NCI-H1092 treated with DMSO at 0.1 percent for 48 hours (cell line): ENCODE measurements at places on chromosomes 6 and 20.

- DNase-seq: no peak
These were observed 89.6 kb downstream of the RIPOR3 start for GRCh38 chr20:50601511-50602431.

- DNase-seq: no peak
These were observed 138.0 kb downstream of the HFE start for GRCh38 chr6:26224940-26225847.

- DNase-seq: no peak
These were observed 22.9 kb upstream of the PYGB start for GRCh38 chr20:25224941-25225340.

GRCh38 chr20:41261260-41261659, 56.3 kb downstream of the ZHX3 start:
- no peak for DNase-seq

DNA sequence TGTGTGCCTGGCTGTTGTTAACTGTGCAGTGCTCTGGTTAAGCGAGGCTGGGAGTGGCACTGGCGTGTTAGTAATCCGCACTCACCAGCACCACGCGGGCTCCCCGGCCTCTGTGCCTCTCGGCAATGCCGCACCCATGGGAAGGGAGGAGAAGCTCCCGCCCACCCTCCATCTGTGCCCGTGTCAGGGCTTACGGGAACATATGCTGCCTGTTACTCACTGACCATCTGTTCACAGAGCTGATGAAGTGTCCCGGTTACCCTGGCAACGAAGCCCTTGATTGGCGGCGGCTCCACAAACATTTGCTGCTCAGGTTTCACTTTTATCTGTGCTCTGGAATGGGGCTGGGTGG, 114.7 kb downstream of the PSMB1 start:
- DNase-seq: peak; percentile 99

DNA sequence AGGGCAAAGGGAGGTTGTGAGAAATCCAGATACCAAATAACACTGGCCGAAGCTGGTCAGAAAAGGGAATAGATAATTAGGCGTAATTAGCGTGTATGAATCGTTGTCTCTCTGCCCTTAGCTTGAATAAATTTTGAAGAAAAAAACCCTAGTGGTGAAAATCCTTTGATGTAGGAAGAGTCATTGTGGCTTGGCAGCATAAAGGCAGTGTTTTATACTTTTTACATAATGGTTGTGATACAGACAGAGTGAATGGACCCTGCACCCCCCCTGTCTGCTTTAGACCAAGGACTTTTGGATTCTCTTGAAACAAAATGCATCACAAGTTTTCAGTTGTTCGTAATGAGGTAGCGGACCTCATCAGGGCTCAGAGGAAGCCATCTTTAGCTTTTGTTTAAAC, 126.5 kb downstream of the AFG1L start:
- DNase-seq: no peak

GRCh38 chr20:59191036-59191755, 27.6 kb downstream of the ZNF831 start:
- no peak for DNase-seq

GRCh38 chr6:163054641-163055040, 326.9 kb downstream of the PACRG start:
- DNase-seq: no peak

DNA sequence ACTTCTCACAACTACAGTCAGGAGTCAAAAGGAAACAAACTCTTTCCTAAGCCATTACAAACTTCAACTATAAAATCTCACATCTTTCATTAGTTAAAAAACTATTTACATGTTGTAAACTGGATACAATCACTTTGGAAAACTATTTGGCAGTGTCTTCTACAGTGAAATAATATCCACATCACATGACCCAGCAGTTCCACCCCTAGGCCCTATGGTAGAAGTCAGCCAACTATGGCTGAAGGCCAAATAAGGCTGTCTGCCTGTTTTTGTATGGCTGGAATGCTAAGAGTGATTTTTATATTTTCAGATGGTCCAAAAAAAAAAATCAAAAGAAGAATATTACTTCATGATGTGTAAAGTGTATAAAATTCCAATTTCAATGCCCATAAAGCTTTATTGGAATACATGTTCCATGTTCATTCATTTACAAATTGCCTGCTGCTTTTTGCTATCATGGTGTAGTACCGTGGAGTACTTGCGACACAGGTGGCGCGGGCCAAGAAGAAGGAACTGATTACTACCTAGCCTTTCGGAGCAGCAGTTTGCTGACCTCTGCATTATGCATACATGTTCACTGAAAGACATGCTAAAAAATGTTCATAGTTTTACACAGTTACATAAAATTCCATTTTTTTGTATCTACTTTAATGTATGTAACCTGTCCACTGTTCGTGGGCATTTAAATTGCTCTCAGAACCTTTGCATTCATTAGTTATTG, 129.0 kb downstream of the KIF16B start:
- DNase-seq: no peak

DNA sequence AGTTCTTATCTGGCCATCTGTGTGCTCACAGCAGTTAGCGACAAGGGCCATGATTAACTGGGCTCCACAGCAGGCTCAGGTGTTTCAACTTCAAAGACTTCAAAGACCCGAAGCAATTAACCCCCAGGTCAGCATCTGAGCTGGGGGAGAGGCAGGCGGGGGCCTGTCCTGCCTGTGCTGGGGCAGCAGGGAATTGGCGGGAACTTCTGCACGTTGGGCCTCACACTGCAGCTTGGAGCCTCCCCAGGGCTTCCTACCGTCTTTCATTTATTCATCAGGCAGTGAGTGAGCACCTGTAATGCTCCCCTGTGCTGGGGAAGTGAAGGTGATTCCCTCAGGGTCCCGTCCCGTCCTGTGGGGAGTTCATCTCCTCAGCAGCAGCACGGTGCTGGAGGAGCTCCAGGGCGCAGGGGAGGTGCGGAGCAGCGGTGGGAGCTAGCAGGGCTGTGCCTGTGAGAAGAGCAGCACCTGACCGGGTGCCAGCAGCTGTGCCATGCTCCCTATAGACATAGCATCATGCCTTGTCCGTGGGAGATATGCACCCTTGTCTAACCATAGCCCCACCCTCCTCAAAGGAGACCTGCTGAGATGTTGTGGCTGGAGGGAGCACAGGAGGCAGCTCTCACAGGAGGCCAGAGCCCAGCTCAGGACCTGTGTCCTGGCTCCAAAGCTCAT, 51.8 kb upstream of the FRMD1 start:
- no peak for DNase-seq

GRCh38 chr6:117396228-117396627, 29.5 kb downstream of the ROS1 start:
- no peak for DNase-seq

- DNase-seq: no peak
These were observed 54.3 kb upstream of the GPR31 start for GRCh38 chr6:167211881-167212712.

DNA sequence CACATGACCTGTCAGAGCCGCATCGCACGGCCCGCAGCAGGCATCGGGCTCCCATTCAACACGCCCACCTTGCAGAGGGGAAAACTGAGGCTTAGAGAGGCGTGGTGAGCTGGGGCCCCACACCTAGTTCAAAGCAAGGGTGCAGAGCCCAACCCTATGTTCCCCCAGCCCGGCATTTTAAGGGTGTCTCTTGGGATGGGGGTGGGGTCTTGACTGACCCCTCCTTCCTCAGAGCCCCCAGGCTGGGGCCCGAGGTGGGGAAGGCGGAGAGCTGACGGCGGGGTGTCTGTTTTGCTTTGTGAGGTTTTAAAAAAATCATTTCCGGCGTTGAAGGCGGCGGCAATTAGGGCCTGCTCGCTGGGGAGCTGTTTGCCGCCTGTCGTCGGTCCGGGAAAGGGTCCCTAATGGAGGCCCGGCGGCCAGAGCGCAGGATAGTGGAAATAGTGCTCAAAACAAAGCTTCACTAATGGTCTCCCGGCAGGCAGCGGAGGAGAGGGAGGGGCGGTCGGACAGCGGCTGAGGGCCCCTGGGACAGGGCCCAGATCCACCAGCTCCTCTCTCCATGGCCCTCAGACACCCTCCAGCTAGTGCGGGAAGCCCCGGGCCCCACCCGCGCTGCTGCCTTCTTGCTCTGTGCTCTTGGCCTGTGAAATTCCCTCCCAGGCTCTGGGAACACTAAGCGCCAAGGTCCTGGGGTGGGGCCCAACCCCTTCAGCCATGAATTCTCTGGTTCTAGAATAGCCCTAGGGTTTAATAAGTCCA, 11.9 kb downstream of the VSTM2L start:
- peak; percentile 61 for DNase-seq

DNA sequence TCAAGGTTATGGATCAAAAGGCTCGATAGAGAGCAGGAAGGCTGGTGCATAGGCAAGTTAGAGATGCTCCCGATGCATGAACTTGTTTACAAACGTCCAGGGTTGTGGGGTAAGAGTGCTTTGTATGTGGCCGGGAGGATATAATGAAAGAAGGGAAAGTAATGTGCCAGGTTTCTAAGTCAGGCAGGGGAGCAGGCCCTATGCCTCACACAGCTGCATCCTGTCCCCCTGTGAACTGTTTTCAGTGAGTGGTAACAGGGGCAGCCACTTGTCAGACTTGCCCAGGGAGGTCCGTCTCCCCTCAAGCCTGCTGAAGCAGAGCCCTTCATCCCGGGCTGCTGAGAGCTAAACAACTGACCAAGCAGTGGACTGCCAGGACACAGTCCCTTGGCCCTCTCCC, 19.4 kb downstream of the KCNK5 start:
- no peak for DNase-seq

GRCh38 chr6:118280210-118280609, 267.9 kb upstream of the PLN start:
- DNase-seq: no peak

- no peak for DNase-seq
These were observed 155.8 kb downstream of the GRM4 start for GRCh38 chr6:33990061-33990541.

GRCh38 chr6:15948930-15949900, 179.7 kb upstream of the MYLIP start:
- DNase-seq: peak; percentile 65

DNA sequence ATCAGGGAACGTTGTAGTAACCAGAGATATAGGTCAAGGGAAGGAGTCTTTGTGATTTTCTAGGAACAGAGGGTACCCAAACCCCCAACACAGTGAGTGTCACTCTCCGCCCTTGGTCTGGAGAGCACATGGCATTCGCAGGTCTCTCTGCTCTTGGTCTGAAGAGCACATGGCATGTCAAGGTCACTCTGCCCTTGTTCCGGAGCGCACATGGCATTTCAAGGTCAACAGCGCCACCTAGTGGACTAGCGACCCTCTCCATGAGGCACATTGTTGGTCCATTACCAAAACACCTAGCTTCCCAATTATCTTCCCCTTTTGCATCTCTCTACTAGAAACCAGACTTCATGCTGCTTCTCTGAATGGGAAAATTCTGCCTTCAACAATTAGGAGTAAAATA, 260.0 kb downstream of the C6orf118 start:
- peak; percentile 35 for DNase-seq

DNA sequence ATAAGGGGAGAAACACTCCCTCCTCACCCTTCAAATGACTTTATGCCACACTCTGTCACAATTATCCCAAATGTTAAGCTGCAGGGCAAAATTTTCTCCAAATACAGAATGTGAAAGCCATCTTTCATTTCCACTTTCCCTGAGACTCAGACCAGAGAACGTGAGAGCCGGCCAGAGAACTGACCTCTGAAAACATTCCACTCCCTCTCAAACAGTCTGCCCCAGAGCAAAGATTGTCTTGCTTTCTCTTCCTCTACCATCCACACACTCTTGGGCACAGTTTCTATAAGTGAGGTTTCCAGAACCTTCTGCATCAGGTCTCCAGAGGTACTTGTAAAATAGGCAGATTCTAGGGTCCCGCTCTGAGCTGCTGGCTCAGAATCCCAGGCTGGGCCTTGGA, 278.1 kb downstream of the FRK start:
- no peak for DNase-seq

DNA sequence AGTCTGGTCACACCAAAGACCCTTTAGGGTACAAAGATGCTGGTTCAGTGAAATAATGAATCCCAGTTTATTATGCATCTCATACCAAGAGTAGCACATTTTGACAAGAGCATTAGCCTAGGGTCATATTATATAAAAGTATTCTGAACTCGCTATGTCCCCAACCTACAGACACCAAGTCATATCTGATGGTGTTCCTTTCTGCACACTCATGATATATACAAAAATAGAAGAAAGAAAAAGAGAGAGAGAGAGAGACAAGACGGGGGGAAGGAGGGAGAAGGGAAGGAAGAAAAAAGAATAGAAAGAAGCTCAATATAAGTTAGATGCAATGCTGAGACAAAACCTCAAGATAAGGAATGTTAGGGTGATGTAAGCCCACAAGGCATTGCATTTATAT, 131.1 kb downstream of the DST start:
- DNase-seq: no peak

DNA sequence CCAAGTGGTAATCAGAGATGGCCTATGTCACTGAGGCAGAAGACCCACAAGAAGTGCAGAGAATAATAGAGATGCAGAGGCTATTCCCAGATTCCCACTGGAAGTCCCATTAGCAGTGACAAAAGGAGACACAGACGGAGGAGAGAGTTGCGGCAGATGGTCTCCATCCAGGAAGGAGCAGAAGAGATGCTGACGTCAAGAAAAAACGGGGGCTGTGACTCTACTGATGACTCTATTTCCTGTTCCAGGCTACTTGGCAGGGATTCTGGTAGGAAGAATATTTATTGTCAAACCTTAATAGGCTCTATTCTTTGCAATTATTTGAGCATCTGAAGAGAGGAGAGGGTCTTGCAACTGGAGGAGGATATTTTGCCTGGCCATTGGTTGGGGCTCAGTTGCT, 246.0 kb upstream of the ECI2 start:
- no peak for DNase-seq

- no peak for DNase-seq
These were observed 37.6 kb downstream of the SLC2A10 start for GRCh38 chr20:46746956-46747526.

DNA sequence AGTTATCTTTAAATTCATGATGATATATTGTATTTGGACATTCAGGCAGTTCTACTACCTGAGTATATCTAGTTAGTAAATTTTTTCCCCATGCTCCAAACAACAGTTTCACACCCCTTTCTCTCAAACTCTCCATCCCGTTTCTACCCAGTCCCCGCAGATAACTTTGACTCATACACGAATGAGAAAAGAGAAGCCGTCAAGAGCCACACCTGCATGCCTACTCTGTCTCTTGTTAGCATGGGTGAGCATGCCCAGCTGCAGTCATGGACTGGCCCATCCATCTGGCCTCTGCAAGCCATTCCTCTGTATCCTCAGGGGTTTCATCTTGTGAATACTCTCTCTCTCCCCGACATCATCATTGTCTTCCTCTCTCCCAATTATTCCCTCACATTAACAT, 41.5 kb downstream of the MYB start:
- DNase-seq: no peak

DNA sequence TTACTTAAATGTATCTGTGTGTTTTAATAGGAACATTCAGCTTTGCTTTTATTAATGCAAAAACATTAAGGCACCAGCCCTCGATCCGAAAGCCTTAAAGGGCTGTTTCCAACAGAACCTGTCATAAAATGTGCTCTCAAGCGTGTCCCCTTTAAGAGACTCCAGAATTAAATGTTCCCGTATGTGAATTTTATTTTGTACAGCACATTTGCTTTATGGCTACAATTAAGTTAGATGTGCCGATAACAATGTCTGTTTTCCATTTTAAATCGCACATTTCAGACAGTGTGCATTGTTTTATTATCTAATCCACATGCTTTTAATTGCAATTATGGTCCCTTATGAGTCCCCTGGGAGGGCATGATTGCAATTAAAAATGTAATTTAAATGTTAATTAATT, 198.9 kb downstream of the TSHZ2 start:
- DNase-seq: no peak

- DNase-seq: peak; percentile 2
These were observed 25.8 kb downstream of the SNRNP48 start for GRCh38 chr6:7615611-7616383.

GRCh38 chr20:63691711-63692435, 4.6 kb upstream of the TNFRSF6B start:
- DNase-seq: no peak
